ENCODE measurements at places on chromosomes 4 and X.

DNA sequence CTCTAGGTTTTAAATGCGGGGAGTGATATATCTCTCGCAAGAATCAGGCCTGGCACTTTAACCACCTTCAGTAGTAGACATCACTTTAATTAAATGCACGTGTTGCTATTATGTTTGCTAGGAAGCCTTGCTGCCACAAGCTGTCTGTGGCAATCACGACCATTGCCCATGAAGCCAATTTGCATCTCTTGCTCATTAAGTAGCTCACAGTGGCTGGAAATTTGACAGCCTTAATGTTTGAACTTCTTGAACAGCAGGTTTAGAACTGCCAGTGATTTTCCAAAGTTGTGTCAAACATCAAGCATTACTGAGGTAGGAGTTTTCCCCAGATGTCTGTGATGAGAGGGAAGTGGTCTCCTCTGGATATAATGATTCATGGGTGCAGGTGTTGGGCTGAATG is 642.3 kb upstream of the CPEB2 start:
- H3K4me1 ChIP-seq: no peaks in the 10 kb centered on the region
- H3K27ac ChIP-seq: no peak overlapping the region

GRCh38 chrX:119429471-119429870 is 30.3 kb downstream of the SLC25A43 start:
- no peak overlapping the region for H3K4me3 ChIP-seq
- no peaks in the 10 kb centered on the region for H3K36me3 ChIP-seq
- H3K27ac ChIP-seq: no peak overlapping the region
- no peak for DNase-seq
- H3K27me3 ChIP-seq: no peaks in the 10 kb centered on the region

- no peak for DNase-seq
- H3K27ac ChIP-seq: no peak overlapping the region
These were observed 361.6 kb downstream of the GPM6A start for GRCh38 chr4:175450446-175450845.

DNA sequence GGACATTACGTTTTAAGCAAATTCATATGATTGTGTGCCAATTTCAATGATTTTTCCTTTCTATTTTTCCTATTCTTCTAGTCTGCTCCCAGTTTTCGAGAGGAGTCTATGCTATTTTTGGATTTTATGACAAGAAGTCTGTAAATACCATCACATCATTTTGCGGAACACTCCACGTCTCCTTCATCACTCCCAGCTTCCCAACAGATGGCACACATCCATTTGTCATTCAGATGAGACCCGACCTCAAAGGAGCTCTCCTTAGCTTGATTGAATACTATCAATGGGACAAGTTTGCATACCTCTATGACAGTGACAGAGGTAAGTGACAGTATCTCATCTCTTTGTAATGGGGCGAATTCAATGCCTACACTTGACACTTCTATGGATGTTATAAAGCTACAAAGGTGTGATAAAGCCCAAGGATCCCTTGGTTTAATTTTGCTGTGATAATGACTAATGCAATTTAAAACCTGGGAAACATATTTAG is 83.0 kb downstream of the GRIA2 start:
- H3K36me3 ChIP-seq: no peaks in the 10 kb centered on the region
- H3K27ac ChIP-seq: no peak overlapping the region
- DNase-seq: no peak
- H3K27me3 ChIP-seq: no peaks in the 10 kb centered on the region

DNA sequence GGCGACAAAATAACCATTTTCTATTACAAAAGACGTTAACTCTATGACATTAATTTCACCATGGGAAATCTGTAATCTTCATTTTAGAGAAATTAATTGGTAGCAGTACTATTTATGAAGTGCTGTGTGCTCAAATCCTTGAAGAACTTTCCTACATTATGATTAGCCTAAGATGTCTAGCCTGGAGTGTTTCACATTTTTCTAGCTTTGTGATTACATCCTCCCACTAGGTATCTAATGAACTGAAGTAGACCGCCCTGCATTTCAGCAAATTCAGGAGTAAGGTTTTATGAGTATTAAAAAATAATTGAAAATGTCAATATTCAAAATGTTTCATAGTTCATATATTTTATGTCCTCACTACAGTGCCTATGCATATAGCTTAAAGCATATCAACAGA is 713.1 kb downstream of the CCSER1 start:
- no peak for DNase-seq
- no peaks in the 10 kb centered on the region for H3K36me3 ChIP-seq
- no peak overlapping the region for H3K27ac ChIP-seq
- no peaks in the 10 kb centered on the region for H3K4me1 ChIP-seq

GRCh38 chr4:42066402-42066801 is 76.1 kb downstream of the SLC30A9 start:
- H3K36me3 ChIP-seq: peaks cover 13% of the 10 kb centered on the region
- H3K4me3 ChIP-seq: no peak overlapping the region
- no peak overlapping the region for H3K27ac ChIP-seq
- H3K4me1 ChIP-seq: no peaks in the 10 kb centered on the region
- no peak for DNase-seq
